ENCODE measurements at places on chromosomes 3 and 15.
A peak's percentile ranks its signal among the peaks of the same experiment; 100 is the strongest.

GRCh38 chr15:31239409-31239808 is 87.2 kb upstream of the KLF13 start:
- no peak for DNase-seq

DNA sequence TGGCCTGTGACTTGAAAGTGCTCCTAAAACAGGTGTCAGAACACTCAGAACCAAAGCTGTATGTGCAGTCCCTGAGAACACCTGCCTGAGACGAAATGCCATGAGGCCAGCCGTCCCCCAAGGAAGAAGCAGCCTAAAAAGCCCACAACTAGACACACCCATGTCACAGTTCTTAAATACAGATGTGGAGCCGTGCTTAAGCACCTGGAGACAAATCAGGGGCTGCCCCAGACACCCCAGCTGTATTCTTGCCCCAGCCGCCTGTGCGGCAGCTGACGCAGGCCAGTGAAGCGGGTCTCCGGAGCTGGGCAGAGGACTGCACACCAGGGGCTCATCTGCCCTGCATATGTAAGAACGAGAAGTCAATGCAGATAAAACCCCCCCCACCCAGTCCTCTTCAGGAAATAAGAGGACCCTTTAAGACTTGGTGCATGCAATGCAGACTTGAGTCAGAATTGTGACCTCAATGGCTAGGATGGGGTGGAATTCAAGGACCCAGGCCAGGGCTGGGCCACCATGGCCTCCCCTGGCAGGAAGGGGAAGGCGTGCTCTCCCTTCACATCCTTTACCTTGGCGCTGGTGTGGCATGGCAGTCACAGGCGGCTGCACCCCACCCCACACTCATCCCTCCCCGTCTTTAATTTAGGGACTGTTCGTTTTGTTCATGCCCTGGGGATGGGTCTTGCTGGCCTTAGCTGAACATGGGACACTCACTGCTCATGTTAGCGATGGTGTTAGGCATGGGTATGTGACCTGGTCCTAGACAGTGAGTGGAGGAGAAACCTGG is 27.7 kb upstream of the PLXNA1 start:
- no peak for DNase-seq

DNA sequence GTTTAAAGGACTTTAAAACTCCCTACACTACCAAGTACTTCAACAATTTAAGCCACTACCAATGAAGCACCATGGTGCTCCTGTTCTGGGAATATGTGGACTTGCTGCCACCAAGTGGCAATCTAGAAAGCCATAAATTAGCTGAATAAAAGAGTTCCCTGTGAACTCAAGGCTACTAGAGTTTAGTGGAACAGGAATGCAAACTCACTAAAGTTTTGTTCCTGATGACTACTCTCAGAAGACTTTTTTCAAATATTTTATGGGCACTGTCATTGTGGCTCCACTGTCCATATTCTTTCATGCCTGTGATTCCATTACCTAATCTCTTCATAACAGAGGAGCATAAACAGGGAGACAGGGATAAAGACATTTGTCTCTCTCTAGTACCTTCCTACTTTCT is 63.9 kb downstream of the TMCC1 start:
- peak; percentile 32 for DNase-seq

DNA sequence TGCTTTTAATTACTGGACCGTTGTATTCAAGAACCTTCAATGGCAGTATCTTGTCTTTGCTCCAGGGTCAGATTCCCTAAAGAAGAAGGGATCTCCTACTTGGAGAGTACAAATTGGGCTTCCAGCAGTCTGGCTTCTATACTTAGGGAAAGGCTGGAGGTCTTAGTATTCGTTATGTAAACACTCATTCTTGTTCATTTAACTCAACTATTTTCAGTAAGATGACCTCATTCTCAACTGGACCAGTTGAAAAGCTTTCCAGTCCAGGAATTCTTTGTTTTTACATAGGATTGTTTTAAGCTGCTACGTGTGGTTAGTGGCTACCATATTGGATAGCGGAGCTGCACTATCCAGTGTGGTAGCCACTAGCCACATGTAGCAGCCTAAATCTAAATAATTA is 4.6 kb downstream of the SENP5 start:
- no peak for DNase-seq

GRCh38 chr3:50525987-50526386 is 22.6 kb upstream of the CACNA2D2 start:
- DNase-seq, result peak; percentile 69

- no peak for DNase-seq
Observed at GRCh38 chr3:82224661-82225060, 463.2 kb upstream of the GBE1 start.

GRCh38 chr3:197007953-197008352 is 21.7 kb downstream of the MELTF start:
- no peak for DNase-seq

GRCh38 chr3:30462721-30463470 is 143.5 kb upstream of the TGFBR2 start:
- no peak for DNase-seq

DNA sequence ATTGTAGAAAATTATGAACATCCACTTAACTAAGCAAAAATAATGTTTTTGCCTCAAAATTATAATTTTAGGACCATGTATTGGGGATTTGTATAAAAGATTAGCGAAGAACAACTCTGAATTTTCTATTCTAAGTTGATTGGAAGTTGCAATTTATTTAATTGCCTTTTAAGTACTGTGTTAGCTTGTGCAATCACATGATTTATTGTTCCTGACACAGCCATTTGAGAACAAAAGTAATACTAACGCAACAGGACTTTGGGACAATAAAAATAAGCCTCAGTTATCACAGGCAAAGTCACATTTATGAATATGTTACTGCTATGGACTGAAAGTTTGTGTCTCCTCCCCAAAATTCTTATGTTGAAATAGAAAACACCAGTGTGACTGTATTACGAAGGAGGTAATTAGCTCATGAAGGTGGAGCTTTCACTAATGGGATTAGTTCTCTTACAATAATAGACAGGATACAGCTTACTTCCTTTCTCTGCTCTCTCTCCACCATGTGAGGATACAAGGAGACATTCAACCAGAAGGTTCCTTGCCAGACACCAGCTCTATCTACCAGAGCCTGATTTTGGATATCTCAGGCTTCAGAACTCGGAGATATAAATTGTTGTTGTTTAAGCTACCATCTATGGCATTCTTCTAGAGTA is 745.9 kb downstream of the ZBBX start:
- DNase-seq, result no peak

GRCh38 chr15:69317392-69317841 is 18.7 kb downstream of the PAQR5 start:
- DNase-seq, result no peak
